ENCODE measurements at places on chromosomes 7 and 10.
A peak's percentile ranks its signal among the peaks of the same experiment; 100 is the strongest.

DNA sequence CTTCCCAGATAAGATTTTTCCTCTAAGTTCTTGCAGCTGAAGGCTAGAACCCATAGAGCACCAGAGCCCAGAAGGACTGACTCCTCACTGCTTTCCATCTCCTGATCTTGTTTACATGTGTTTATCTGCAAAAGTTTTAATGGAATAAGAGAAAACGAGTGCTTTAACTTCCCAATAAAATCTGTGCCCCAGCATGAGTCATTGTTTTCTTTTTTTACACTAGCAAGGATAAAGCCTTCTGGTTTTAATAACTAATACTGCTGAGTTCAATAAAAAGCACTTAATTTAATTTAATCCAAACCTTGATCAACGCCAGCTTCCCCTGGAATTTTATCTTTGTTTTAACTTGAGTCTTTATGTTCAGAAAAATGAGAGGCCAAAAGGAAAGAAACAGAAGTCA, 227.6 kb downstream of the HPSE2 start:
- DNase-seq = no peak

DNA sequence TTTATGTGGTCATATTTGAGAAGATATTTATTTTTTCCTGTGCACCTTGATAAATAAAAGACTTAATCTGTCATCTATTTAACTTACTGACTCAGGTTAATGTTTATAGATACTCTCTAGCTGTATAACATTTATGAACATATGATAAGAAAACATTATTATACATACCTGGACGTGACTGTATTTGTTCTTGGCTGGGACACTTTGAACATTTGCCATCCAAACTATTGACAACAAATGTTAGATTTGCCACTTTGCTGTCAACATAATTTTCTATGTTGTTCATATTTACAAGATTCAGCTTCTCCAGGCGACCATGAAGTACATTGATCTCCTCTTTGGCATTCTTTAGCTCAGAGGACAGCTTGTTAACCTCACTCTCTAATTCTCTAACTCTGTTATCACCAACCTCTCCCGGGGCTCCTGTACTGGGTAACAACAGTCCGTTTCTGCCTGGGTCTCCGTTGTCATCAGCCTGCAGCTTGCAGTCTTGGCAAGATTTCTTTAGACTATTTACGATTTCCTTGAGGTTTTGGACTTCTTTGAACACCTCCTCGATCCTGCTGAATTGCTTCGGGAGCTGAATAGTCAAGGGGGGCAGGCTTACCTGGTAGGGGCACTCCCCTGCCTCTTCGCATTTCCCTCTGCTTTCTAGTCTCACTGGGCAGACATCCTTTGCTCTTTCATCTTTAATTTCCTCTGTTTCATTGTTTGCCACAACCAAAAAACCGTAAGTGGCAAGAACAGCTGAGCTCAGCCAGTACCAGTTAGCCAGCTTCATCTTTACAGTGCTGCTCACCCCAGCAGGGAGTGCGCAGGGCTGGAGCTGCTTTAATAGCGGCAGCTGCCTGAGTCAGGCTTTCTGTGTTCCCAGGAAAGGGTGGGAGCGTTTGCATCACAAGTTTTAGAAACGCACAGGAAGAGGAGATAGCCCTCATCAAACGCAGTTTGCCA, at the start of gene FGL2:
Gene FGL2 (minus strand): TSS at position 807 of the 954 bp plus-strand sequence. CDS start 26 bp downstream, at position 781.
- DNase-seq = peak; percentile 56

GRCh38 chr7:105776986-105777910, 99.2 kb downstream of the ATXN7L1 start:
- DNase-seq = no peak

- peak; percentile 57 for DNase-seq
Observed at GRCh38 chr7:36299823-36300341, 89.8 kb upstream of the ANLN start.

DNA sequence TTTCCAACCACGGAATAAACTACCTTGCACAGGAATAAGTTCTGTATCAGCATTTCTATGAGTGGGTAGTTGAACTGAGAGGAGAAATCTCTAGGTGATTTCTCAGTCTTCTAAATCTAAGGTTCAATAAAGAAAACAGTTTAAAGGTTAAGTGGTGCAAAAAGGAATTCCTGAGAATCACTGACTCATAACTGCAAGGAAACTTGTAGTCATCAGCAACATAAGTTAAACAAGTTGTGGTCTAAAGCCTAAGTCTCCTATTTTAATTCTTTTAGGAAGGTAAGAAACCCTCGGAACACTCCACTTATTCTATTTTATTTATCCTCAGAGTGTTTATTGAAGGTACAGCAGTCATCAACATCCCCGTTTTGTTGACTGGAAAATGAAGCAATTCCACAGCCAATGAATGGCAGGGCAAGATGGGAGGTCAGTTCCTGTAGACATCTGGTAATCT, 92.4 kb upstream of the PIK3CG start:
- no peak for DNase-seq

DNA sequence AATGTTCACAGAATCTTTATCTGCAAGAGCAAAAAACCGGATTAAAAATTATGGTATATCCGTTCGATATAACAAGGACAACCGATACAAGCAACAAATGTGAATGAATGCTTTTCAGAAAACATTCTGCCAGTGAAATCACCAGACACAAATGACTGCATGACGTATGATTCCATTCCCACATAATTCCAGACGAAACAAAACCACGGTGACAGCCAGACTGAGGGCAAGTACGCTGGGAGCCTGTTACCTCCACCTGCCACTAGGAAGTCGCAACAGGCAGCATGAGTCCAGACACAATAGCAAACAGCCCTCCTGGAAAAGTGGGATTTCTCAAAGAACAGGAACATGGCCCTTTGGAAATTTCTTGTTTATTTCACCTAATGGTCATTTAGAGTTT, 41.7 kb downstream of the MAD1L1 start:
- no peak for DNase-seq
